ENCODE measurements at places on chromosomes 3 and 15.

GRCh38 chr3:128195802-128196201 lies 42.5 kb downstream of the EEFSEC start:
- no peak for DNase-seq

- no peak for DNase-seq
These were observed 9.2 kb downstream of the BTBD1 start for GRCh38 chr15:83057696-83058376.

DNA sequence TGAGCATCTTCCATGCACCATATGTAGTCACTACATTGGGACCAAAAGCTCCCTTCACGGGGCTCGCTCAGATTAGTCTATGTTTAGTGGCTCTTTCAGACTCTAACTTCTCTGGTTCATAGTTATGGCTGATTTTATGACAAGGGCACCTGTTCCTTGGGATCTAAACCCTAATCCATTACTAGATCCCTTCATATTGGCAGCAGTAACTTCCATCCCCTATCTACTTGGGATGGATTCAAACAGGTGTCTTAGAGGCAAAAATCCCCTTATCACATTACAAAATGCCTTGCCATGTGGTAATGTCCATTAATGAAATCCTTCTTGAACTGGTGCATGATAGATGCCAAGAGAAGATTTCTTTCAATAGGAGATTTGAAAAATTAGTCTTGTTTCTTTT lies 96.7 kb upstream of the TP63 start:
- no peak for DNase-seq

- no peak for DNase-seq
These were observed 1.8 kb downstream of the STX19 start for GRCh38 chr3:94026623-94027022.

- DNase-seq = no peak
These were observed 234.9 kb upstream of the TPM1 start for GRCh38 chr15:62807539-62808130.

DNA sequence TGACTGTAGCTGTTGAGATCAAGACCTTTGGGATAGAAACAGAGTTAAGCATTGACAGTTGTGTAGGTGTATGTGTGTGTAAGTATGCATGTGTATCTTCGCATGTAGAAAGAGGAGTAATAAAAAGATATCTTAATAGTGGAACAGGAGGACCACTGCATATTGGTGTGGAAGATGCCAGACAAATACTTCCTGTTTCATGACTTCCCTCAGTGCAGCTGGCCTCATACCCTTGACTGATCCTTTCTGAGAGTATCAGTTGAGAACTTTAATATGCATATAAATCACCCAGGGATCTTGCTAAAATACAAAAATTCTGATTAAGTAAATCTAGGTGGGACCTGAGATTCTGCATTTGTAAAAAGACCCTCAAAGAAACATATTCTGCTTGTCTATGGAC lies 8.5 kb upstream of the ZBED2 start:
- DNase-seq = no peak

DNA sequence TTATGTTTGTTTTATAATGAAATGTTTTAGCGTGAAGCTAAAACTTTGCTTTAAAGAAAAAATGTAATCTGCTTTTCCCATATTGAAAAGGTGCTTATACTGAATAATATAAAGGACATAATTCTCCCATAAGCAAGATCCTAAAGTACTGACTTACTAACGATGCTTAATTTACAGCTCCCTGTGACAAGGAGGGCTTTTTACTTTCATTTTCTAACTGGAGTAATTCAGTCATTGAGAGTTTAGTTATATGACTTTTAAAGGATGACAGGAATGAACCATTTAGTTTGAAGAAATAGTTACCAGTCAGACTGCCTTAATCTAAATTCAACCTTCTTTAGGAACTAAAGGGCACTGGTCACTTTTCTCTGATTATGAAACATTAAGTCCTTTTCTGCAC lies 19.3 kb upstream of the ZPLD1 start:
- DNase-seq = no peak

GRCh38 chr3:5198986-5199731 lies 11.7 kb downstream of the EDEM1 start:
- DNase-seq = no peak

- no peak for DNase-seq
These were observed 93.9 kb downstream of the RBPMS2 start for GRCh38 chr15:64681424-64682024.

GRCh38 chr15:69515508-69515907 lies 62.9 kb downstream of the RPLP1 start:
- no peak for DNase-seq

- no peak for DNase-seq
These were observed 533 bp downstream of the ZNF445 start for GRCh38 chr3:44476963-44477311.

GRCh38 chr15:55281517-55282228 lies 7.9 kb downstream of the RAB27A start:
- DNase-seq = no peak

DNA sequence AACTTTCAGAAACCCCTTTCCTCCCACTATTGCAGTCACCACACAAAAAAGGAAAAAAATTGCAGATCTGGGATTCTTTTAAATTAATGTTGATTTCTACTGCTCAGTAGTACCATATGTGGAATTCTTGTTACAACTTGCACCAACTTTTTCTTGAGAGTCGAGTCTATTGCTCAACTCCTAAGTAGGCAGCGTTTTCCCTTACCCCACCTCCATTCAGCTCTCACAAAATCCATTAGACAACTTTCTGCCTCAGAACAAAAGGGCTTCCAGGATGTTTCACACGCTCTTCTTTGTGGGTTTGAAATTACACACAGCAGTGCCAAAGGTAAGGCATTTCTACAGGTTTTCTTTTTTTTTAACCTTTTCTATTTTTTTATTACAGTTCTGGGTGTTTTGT lies 179.5 kb downstream of the ANXA2 start:
- no peak for DNase-seq

GRCh38 chr3:47010111-47010712 lies 30.7 kb downstream of the NBEAL2 start:
- DNase-seq = no peak

- DNase-seq = no peak
These were observed 36.1 kb upstream of the STRIT1 start for GRCh38 chr3:155329513-155330048.

GRCh38 chr3:126344380-126345041 lies 12.7 kb downstream of the KLF15 start:
- DNase-seq = no peak

- no peak for DNase-seq
These were observed 169.0 kb downstream of the TBC1D5 start for GRCh38 chr3:17573396-17573795.

GRCh38 chr3:18442756-18443664 lies 17.9 kb upstream of the SATB1 start:
- DNase-seq = no peak

DNA sequence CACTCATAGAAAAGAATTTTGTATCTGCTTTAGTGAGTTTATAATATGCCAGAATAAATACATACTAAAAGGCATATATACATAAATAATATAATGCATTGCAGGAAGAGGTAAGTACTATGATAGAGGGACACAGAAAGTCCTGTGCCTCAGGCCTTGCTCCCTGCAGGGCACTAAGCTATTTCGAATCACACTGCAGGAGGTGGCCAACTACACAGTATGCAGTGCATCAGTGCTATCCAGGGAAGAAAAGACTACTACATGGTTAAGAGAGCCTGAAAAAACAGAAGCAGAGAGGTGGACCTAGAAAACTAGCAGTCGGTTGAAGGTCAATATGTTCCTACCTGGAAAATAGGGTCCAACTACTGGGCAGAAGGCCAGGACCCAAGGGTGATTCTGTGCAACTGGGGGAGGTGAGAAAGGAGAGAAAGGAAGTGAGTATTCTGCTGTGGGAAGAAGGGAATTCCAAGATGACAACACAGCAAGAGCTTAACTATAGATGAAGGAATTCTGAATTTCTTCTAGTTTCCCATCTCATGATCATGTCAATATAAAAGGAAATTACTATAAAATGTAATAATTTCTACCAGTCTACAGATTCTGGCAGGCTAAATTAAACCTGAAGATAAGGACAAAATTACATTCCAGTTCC lies 218.0 kb downstream of the ZBTB20 start:
- no peak for DNase-seq

DNA sequence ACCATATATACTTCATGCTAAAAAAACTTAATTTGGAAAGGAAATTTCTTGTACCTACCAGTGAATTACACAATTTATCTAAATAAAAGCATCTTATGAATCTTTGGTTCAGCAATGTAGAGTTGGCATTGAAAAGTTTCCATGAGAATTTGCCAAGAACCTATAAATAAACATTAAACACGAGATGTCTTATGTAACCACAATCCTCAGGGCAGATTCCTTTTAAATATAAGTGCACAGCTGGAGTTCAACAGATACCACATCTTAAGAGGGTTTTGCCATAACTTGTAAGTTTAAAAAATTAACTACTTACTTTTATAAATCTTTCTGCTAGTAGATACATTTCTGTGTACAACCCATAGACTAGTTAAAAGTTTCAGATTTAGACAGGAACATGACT lies 499.3 kb upstream of the ARRDC4 start:
- DNase-seq = no peak

All from activated naive CD8-positive, alpha-beta T cell treated with anti-CD3 and anti-CD28 coated beads, Interleukin-2, amount 50 U/mL, for 24 hours (primary cell).